ENCODE measurements at places on chromosomes 4 and X.

DNA sequence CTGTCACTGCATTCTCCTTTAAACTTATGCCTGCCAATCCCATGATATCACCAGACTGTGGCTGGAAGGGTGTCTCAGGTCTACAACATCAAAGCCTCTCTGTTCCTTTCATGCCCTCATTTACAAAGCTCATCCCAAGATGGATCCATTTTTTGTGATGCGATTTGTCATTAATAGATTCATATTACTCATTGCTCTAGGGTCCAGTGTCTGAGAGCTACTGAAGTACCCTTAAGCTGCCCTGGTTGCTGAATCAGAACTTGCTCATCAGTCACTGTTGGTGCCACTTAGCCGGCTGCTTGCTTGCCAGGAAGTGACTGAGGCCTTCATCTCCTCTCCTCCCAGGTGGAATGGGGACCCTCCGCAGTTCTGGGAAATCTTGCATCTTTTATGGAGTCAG lies 395.5 kb upstream of the BOD1L1 start:
- no peak for DNase-seq

- DNase-seq: no peak
Measured at GRCh38 chr4:25320336-25320735, 7.8 kb downstream of the ZCCHC4 start.

DNA sequence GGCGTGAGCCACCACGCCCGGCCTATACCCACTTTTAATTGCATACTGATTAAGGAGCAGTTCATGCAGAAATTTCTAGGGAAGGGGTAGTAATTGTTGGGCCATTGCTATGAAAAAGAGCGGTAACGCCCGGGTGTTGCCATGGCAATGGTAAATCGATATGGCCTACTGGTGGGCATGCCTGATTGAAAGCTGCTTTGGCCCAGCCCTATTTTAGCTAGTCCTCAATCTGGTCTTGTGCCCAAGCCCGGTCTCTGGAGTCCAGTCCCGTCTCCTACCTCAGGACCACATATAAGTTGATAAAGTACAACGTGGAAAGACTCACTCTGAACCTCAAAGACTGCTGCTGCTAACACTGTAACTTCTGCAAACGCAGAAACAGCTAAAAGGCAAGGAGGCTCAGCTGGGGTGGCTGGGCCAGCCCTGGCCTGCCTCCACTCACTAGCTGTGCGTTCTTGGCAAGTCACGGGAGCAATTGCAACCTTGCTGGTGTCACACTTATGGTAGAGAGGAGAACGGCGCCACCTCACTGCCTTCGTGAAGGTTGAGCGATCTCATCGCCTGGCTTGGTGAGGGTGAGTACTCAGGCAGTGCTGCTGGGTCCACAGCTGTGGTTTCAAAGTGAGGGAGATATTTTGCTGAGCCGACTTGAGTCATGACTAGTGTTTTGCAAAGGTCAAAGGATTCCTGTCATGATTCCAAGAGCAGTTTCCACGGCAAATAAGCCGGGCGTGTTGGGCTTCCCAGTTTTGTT lies 57.0 kb upstream of the GRPEL1 start:
- no peak for DNase-seq

GRCh38 chr4:63275491-63275890 lies 1133.8 kb downstream of the TECRL start:
- no peak for DNase-seq

GRCh38 chrX:105136786-105137185 lies 83.7 kb downstream of the TEX13A start:
- no peak for DNase-seq

- DNase-seq: no peak
Measured at GRCh38 chrX:38601866-38602265, 40.5 kb downstream of the TSPAN7 start.

- no peak for DNase-seq
Measured at GRCh38 chr4:89506866-89507491, 199.4 kb upstream of the GPRIN3 start.

DNA sequence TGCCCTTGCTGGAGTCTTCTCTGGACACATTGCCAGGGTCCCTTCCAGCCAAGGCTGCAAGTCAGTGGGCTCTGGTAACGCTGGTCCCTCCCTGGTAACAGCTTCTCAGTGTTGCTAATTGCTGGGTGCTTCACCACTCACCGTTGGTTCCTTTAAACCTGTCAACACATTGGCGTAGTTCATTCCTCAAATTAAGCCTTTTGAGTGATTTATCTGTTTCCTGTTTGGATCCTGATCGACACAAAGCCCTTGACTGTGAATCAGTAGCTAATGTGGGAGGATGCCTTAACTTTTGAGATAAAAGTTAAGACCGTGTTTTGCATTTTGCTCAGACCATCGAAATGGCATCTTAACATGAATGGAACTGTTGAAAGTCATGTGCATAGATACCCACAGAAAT lies 125.9 kb downstream of the AMELX start:
- DNase-seq: no peak

DNA sequence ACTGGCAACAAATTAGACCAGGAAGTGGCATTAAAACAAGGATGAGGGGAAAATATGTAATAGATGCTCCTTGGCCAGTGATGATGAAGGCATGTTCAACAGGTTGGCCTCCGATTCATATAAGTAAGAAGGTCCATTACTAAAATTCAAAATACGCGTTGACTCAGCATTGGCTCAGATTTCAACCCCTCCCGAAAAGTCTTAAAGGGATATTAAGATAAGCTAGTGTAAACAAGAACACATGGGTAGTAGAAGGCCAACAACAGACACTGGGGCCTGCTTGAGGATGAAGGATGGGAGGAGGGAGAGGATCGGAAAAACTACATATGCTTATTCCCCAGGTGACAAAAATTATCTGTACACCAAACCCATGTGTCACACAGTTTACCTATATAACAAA lies 19.1 kb upstream of the LAP3 start:
- DNase-seq: no peak

GRCh38 chrX:66622209-66622608 lies 16.7 kb downstream of the EDA2R start:
- DNase-seq: no peak
